Panc1 (cell line): ENCODE measurements at places on chromosomes 4 and X.

- no peak for DNase-seq
These were observed 108.8 kb downstream of the ZNF827 start for GRCh38 chr4:145829629-145830395.

DNA sequence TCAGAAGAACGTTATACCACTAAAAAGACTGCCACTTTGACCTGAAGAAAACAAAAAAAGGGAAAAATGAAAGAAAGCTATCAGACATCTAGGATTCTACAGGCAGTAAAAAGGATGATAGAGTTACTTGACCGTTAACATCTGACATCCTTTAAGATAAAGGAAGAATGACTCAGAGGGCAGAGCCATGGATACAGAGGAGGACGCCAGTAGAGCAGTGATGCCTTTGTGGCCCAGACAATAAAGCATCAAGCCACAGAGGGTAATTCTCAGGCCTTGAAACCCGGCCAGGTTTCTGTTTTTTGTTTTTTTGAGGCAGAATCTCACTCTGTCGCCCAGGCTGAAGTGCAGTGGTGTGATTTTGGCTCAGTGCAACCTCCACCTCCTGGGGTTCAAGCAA lies 9.5 kb upstream of the BEX1 start:
- DNase-seq: no peak

- DNase-seq: no peak
These were observed 26.5 kb downstream of the ADH5 start for GRCh38 chr4:99062120-99062519.

GRCh38 chr4:84964995-84965552 lies 1.4 kb downstream of the WDFY3 start:
- no peak for DNase-seq

GRCh38 chr4:173169178-173169427 lies 492 bp downstream of the GALNT7 start:
- DNase-seq: no peak

GRCh38 chr4:118589471-118590055 lies 95.6 kb upstream of the METTL14 start:
- DNase-seq: no peak
